Fibroblast of lung (primary cell): ENCODE measurements at places on chromosomes 12 and 14. TPM values are rescaled to one million over a fixed set of nuclear protein-coding genes. Genes with fewer than 3 reads are reported as not detected.
A peak's percentile ranks its signal among the peaks of the same experiment; 100 is the strongest.

The NOXRED1 gene
- total RNA-seq = 0.26 and 0.83 TPM in 2 replicates

DNA sequence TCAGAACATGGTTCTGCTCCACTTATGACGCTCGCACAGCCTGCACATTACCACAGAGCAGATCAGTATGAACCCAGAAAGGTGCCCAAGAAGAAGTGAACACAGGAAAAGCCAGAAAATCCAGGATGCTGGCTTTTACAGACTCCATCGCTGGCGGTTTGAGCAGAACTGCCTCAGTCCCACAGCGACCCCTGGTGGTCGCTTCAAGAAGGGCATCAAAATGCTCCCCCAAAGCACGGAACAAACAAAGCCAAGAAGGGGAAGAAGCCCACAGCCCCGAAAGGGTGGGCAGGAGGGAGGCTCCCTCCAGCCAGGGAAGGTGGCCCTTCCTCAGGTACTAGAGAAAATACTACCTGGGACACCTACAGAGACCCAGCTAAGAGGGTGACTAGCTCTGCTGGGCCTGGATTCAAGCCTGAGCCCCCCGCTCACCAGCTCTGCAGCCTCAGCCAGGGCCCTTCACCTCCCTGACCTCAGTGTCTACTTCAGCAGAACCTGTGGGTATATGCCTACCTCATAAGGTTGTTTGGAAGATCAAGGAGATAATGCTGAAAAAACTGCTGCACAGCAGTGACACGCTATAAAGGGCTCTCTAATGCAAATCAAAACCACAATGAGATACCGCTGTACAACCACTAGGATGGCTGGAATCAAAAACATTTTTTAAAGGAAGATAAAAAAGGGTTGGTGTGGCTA is 98.1 kb downstream of the NCOR2 start:
- peak; percentile 18 for DNase-seq

The RASSF3 gene
- total RNA-seq = 37.7 and 40.3 TPM in 2 replicates

GRCh38 chr14:96098309-96098998 is 59.3 kb downstream of the C14orf132 start:
- peak; percentile 79 for DNase-seq

DNA sequence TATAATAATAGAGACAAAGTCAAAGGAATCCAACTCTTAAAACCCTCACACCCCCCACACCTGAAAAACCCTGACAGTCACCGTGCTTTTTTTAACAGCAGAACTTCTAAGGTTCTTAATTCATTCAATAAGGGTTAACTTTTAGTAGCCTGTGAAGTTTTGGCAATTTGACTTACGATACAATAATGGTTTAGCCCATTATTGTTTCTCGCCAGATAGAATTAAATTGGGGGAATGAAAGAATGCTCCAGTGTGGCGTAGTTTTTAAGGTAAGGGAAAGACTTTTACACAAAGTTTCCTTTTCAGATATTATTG is 604 bp upstream of the MAGOHB start:
- DNase-seq = peak; percentile 2

The CHD8 gene
- total RNA-seq = 46.5 and 56.3 TPM in 2 replicates

The RPS6KL1 gene
- total RNA-seq = 0.26 and 1.2 TPM in 2 replicates

The LRRC43 gene
- 1.8 and 3.6 TPM in 2 replicates for total RNA-seq

GRCh38 chr14:73833530-73834260 is 17.9 kb upstream of the PTGR2 start:
- DNase-seq = peak; percentile 80

The MYF5 gene
- not detected in 2 replicates for total RNA-seq

DNA sequence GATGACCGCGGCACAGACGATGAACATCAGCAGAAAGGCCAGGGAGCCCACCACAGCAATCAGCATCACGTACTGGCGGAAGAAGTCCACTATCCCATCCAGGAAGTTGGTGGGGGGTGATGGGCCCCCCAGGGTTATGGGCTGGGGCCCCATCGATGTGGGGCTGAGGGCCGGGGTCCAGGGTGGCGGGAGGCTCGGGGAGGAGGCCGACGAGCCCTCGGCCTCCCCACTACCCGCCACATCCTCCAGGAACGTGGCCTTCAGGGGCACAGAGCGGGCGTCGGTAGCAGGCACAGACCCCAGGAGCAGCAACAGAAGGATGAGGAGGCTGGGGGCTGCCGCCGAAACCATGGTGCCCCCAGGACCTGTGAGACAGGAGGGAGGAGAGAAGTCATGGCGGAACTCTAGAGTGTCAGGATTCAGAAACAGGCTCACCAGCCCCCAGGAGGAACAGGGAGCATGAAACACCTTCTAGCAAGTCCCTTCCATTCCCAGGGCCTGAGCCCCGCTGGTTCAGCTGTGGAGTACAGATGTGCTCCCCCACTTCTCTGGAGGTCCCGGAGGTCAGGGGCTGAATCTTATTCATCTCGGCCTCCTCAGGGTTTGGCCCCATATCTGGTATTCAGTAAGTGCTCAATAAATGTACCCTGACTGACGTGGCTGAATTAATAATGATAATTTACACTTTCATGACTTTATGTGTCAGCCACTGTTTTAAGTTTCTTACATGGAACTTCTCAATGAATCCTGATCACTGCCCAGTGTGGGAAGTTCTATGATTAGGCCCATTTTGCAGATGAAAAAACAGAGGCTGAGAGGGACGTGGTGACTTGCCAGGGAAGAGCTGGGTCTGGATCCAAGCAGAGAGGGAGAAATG is 5.6 kb downstream of the TMEM119 start:
- no peak for DNase-seq

DNA sequence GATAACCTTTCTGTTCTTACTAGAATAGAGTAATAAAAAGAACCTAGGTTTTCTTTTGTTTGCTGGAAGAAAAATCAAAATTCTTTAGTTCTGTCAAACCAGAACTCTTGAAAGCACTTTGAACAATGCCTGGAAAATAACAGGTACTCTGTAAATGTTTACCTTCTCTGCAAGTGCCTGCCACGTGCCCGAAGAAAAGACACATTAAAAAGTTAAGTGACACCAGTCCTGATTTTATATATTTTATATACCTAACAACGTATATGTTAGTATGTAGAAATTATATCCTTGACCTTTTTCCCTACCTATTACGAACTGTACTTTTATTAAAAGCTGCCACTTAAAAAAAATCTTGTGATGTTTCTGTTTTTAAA is 976 bp downstream of the THAP2 start:
- no peak for DNase-seq

- peak; percentile 23 for DNase-seq
These were observed 24.9 kb upstream of the C12orf76 start for GRCh38 chr12:110073049-110073831.

GRCh38 chr14:36967892-36968555 is 204.4 kb downstream of the SLC25A21 start:
- no peak for DNase-seq

DNA sequence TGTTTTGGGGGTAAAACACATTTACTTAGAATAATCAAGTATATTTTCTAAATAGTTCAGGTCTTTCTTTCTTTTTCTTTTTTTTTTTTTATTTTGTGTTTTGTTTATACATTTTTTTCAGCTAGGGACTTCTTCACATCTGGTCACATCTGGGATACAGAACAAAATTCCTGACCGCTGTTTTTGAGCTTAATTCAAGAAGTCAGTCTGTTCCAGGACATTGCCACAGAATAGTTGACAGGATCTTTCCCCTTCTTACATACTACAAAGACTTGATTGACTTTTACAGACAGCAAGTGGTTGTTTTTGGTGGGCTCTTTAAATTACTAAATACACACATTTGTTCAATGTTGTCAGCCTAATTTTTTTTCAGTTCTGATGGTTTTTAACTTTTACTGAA is 41.8 kb upstream of the DCN start:
- DNase-seq = no peak

The ABCD4 gene
- 26.2 and 26.9 TPM in 2 replicates for total RNA-seq

DNA sequence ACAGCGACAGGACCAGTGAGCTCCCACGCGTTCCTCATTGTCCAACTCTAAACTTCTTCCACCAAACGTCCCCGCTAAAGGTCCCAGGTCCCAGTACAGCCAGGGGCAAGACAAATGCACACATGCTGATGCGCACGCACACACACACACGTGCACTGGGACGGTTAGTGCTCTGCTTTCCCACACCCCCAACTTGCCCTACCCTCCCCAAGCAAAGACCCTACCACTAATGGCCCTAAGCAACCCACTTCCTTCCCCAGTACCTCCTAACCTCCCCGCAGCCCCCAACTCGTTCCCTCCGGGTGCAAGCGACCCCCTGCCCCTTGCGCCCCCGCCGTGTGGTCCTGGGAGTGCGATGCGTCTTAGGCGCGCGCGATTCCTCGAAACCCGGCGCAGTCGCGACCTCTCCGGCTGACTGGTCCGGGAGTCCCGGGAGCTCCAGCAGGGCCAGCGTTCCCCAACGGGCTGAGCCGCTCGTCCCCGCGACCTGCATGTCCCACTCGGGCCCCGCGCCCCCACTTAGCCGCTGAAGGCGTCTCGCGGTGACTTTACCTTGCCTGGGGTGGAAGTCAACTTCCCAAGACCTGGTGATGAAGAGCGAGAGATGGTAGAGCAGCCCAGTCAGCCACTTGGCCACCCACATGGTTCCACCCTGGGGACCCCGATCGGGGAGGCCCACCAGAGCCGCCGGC is 578 bp downstream of the ADAMTS20 start:
- no peak for DNase-seq

DNA sequence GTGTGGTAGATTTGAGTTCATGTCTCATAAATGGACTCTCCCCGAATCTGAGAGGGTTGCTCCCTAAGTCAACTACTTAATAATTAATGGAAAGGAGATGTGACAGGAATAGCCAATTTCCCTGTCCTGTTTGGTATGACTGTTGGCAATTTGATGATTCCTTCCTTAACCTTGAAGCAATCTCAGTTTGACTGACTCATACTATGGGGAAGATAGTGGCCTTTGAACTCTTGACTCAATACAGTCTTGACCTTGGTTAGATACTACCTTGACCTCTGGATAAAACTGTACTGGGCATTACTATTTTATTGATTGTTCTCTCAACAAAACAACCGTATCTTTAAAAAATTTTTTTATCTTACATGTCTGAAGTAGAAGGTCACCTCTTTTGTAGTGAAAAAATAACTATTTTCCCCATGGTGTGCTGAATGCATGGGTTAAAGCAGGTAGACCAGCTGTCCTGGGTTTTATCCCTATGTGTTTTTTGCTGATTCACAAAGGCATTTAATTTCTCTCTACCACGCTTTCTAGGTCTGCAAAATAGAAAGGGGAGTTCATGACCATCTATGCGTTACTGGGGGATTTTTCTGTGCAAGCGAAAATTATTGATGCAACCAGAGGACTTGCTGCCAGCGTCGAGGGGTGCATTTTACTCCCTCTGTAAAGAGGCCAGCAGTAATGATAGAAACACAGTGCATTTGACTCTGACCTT is 80.1 kb downstream of the ETV6 start:
- DNase-seq = no peak

The PPHLN1 gene
- total RNA-seq = 43.1 and 47.6 TPM in 2 replicates

- no peak for DNase-seq
These were observed 35.6 kb downstream of the ZNF664 start for GRCh38 chr12:124008595-124008994.

The FERMT2 gene
- 111 and 128 TPM in 2 replicates for total RNA-seq

DNA sequence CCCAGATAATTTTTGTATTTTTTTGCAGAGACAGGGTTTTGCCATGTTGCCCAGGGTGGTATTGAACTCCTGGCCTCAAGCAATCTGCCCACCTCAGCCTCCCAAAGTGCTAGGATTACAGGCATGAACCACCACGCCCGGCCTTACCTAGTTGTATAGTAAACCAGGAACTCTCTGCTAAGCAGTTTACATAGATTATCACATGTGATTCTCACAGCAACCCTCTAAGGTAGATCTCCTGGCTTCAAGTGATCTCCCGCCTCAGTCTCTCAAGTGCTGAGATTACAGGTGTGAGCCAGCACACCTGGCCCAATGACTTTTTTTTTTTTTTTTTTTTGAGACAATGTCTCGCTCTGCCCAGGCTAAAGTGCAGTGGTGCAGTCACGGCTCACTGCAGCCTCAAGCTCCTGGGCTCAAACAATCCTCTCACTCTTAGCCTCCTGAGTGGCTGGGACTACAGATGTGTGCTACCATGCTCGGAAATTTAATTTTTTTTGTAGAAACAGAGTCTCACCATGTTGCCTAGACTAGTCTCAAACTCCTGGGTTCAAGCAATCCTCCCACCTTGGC is 26.0 kb upstream of the ATP2A2 start:
- no peak for DNase-seq

- DNase-seq = no peak
These were observed 8.0 kb downstream of the SLC2A14 start for GRCh38 chr12:7864601-7865150.

The FAM186B gene
- 0.33 and 0.51 TPM in 2 replicates for total RNA-seq

DNA sequence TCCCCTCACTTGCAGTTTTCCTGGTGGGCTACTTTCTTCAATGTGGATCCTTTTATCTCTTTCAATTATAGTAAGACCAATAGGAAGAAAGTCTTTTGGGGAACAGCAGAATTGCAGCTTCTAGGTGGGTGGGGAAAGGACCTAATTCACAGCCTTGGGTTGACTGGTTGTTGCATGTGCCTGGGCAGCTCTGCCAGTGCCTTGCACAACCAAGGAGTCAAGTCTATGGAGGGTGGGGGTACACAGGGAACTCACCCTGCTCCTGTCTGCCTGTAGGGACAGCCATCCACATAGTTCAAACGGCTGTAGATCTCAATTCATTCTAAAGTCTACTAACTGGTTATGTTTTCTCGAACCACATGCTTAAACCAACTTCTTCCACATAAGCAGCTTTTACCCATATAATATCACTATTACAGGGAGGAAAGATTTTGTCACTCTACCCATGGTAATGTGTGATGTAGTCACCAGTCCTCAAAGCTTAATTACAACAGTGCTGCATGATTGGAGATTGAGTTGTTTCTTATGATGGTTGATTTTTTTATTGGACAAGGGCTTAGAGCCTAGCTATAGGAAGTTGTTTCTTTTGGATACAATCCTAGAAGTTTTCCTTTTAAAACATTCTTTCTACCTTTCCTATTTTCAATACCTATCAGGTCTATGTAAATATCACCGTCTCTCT is 117.7 kb upstream of the FRMD6 start:
- no peak for DNase-seq

DNA sequence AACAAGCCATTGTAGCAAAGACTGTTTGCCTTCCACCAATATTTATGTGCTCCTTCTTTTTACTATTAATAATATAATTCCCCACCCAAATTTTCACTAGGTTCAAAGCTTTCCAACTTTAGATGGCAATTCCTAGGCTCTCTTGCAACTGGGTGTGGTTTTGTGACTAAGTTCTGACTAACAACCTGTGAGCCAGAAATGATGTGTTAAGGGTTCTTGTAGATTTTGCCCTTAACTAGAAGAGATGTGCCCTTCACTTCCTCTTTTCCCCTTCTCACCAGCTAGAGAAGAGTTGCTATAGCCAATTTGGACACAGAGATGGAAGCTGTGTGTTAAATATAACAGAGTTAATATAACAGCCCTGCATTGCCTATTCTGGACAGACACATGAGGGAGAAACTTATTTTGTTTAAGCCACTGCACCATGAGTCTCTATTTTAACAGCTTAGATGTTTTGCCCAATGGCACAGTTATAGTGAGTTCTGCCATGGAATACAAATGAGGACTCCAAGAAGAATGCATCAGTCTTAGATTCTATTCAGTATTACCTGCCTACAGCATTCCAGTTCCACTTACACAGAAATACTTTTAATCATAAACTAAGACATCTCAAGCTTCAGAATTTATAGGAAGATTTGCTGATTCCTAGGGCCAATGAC is 216.2 kb downstream of the DUSP6 start:
- DNase-seq = peak; percentile 66

- DNase-seq = peak; percentile 63
These were observed 19.7 kb upstream of the NGB start for GRCh38 chr14:77290705-77291104.
